AG10803 (cell line): ENCODE measurements at places on chromosomes 7 and 10.
A peak's percentile ranks its signal among the peaks of the same experiment; 100 is the strongest.

GRCh38 chr7:27925573-27926201, 185.7 kb downstream of the TAX1BP1 start:
- no peak for DNase-seq

DNA sequence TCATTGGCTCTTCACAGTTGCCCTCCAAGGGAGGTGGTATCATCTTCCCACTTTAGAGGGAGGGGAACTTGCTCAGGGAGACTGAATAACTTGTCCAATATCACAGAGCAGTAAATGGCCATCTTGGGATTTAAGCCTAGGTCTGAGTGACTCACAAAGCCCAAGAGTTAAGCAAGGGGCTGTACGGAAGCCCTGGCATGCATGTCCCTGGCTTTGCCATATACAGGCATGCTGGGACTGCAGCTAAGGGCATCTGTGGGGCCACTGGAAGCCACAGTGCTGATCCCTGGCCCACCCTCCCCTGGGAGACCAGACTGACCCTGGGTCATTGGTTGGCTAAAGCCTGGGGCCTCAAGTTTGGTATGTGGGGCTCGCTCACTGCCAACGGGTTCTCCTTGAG, 3.1 kb downstream of the VSIR start:
- peak; percentile 76 for DNase-seq

DNA sequence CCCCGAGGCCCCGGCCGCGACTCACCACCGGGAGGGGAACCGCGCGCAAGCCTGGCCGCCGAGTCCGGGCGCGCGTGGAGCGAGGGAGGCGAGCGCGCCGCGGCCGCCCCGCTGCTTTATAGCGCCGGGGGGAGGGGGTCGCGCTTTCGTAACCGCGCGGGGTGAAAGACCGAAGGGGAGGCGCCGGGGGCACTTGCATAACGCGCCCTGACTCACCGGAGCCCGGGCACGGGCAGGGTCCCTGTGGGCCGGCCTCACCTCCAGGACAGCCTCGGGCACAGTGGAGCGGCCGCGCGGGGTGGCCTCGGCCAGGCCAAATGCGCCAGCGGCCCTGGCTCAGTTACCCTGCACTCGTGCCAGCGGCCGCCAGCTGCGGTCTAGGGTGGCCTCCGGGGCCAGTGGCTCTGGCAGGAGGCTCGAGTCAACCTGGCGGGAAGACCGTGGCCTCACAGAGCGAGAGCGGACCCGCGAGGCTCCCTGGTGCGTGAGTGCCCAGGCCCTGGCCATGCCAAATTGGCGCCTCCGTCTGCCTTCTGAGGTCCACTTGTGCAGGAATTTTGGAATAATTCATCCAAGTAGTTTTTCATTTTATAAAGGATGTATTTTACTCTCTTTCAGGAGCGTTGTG, at the start of gene RBP4:
TSS of gene RBP4 (minus strand) at position 90 of the 628 bp plus-strand sequence. CDS start 207 bp downstream, outside the sequence.
- DNase-seq: no peak

DNA sequence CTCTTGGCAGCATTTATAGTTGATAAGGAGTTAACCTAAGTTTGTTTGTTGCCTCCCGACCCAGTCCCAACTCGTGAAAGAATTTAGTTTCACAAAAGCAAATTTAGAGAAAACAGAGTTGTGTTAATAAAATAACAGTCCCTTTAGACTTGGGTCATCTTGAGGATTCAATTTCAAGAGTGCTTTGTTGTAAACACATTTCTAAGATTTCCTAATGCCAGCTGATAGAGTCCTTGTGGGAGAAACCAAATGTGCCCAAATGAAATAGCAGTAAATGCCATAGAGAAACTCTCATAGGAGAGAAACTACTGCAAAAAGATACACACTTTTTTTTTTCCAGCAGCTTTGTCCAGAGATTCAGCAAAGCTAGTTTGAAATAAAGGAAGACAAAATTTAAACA, 211.3 kb upstream of the BMPER start:
- DNase-seq: peak; percentile 43

GRCh38 chr10:129815898-129816655, 148.0 kb downstream of the EBF3 start:
- no peak for DNase-seq

DNA sequence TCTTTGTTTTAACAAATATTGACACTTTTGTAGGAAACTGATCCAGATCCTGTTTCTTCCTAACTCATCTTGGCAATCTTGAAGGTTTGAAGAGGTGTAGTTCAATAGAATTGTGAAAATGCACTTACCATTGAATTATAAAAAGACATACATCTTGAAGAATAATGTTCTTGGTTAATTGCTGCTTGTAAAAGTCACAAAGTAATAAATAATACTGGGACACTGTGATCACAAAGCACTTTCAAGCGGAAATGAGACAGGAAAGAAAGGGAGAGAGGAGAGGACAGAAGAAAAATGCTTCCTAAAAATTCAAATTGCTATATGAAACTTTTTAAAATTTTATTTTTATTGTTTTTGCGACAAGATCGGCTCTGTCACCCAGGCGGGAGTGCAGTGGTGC, 15.2 kb upstream of the NFE2L3 start:
- DNase-seq: no peak

GRCh38 chr10:128609460-128609859, 483.2 kb upstream of the MKI67 start:
- DNase-seq: no peak

GRCh38 chr7:2105280-2105679, 127.5 kb downstream of the MAD1L1 start:
- DNase-seq: no peak

- DNase-seq: peak; percentile 20
Observed at GRCh38 chr7:24975644-24976260, 4.2 kb downstream of the OSBPL3 start.

DNA sequence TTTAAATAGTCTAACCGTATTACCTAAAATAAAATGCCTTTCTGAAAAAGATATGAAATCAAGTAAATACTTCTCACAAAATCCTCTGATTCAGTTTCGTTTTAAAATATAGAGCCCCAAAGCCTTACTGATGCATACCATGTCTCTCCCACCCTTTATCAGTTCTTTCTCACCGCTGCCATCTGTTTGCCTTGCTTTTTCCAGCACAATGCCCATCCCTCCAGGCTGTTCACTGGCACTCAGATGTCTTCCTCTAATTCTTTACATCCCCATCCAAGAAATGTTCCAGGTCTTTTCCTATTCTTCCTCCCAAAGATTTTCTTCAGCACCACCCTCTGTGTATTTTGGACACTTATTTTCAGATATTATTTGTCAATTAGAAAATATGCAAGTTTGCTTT, 116.5 kb upstream of the LRRN3 start:
- DNase-seq: no peak

- no peak for DNase-seq
Observed at GRCh38 chr10:124101351-124101750, 8.0 kb upstream of the CHST15 start.

DNA sequence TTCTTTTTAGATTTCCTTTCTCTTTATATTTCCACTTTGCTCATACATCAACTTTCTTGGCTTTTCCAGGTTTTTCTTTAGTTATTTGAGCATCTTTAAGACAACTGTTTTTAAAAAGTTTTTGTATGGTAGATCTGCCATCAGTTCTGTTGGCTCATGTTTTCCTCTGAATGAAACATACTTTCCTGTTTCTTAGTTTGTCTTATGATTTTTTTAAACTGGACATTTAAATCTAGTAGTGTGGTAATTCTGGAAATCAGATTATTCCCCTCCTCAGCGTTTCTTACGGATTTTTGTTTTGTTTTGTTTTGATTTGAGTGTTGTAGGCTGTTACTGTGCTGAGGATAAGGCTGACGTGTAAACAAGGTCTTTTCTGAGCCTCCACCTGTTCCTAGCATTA, 33.8 kb upstream of the ITGB8 start:
- no peak for DNase-seq

DNA sequence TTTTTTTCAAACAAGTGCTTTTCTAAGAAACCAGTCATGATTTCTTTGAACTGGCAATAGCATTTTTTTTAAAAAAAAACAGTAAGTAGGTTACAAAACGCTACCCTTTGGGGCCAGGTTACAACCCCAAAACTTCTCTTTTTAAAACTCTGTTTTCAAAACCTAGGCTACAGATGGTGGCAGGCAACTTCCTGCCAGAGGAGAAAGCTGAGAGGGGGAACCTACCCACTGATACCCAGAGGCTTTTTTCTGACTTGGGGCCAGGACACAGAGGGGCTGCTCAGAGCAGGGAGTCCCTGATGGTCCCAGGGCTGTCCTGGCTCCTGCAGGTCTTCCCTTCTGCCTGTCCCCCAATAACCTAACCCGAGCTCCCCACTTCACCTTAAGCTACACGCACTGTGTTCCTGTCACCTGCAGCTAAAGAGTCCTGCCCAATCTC, 6.9 kb downstream of the STN1 start:
- no peak for DNase-seq

GRCh38 chr7:24834128-24834798, 77.0 kb upstream of the GSDME start:
- DNase-seq: no peak

- no peak for DNase-seq
Observed at GRCh38 chr10:34576797-34577196, 238.3 kb downstream of the PARD3 start.

- DNase-seq: no peak
Observed at GRCh38 chr7:150384406-150385301, 5.5 kb downstream of the ZNF775 start.

GRCh38 chr7:23164846-23165245, 17.0 kb upstream of the NUP42 start:
- DNase-seq: no peak

DNA sequence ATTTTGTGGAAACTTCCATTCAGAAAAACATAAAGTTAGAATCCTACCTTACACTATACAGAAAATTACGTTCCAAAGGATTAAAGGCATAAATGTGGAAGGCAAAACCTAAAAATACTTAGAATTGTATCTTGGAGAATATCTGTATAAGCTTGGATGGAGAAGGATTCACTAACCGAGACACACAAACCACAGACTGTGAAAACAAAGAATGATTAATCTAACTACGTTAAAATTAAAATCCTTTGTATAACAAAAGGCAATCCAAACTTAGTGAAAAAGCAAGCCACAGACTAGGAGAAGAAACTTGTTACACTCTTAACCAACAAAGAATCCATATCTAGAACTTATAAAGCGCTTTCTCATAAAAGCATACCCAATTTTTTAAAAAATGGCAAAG, 678.8 kb downstream of the INHBA start:
- no peak for DNase-seq

- DNase-seq: no peak
Observed at GRCh38 chr10:61547297-61547696, 94.1 kb upstream of the TMEM26 start.

DNA sequence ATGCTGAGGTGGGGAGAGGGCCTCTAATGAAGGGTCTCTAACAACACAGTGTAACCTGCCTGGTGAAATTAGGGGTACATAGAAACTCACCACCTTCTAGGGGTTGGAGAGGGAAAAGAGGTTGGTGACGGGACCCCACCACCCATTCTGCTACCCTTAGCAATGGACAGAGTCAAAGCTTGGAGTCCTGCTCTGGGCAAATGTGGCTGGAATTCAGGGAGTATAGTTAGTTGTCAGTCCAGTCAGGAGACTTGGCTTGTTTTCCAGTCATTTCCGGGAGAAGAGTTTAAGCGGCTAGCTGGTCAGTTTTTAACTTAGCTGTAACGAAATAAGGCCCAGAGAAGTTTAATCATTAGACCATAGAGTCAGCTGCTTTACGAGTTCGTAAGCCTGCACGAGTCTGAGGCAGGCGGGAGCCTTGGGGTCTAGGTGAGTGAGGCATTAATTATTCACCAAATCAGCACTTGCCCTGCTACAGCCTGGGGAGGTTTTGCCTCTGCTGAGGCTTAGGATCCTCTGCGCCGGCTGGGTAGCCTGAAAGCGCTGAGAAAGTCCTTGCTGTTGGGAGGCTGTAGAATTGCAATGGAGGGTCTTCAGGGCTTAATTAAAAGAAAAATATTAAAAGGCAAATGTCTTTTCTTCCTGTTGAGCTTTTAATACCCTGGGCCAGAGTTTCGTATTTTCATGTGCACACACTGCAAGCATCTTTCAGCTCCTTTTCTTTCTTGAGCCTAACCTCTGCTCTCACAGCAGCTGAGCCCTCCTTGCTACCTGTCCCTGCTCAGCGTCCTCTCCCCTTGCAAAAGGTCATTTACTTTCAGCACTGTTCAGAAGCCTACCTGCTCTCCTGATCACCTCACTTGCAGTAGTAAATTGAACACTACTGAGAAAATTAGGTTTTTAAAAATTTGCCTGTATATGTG, 1.5 kb upstream of the LAMB1 start:
- DNase-seq: peak; percentile 55

GRCh38 chr10:76251841-76252671, 820.6 kb downstream of the LRMDA start:
- DNase-seq: peak; percentile 98

DNA sequence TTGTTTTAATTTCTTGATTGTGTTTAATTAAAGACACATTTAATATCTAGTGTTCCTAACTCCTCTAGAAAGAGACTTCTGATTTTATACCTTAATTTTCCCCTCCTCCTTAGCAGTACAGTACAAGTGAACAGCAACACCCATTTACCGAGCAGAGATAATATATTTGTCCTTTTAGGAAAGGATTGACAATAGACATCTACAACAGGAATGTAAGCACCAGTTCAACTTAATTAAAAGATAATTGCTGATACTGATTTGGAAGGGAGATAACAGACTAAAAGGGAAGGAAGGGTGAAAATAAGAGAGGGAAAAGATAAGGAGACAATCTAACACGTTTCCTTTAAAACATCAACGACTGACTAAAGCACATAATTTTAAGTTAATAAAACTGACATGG, 119.3 kb downstream of the SRPK2 start:
- no peak for DNase-seq

DNA sequence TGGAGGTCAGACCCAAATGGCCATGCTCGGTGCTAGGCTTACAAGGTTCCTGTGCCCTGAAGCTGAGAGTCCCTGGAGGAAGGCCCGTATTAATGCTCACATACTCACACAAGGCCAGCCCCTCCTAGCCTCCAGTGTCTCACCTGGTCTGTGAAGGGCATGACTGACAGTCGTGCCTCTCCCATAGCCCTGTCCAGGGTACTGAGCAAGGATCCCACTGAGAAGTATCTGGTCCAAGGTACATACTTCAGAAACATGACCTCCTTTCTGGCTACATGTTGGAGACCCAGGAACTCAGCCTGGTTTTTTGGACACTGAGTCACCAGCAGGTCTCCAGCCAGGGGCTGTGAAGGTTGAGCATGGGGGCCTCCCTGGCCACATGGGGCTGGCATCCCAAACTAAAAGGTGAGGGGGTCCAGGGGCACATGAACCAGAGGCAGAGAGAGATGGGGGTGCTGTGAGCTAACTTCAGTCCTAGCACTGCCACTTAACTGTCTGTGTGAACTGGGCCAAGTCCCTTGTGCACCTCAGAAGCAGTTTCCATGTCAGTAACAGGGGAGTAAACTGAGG, 17.6 kb upstream of the RASGEF1A start:
- DNase-seq: no peak

GRCh38 chr10:106957823-106958588, 206.5 kb downstream of the SORCS1 start:
- no peak for DNase-seq

- no peak for DNase-seq
Observed at GRCh38 chr7:2459674-2460073, 16.5 kb downstream of the GRIFIN start.

- no peak for DNase-seq
Observed at GRCh38 chr7:134459981-134460380, 1.1 kb upstream of the AKR1B1 start.

DNA sequence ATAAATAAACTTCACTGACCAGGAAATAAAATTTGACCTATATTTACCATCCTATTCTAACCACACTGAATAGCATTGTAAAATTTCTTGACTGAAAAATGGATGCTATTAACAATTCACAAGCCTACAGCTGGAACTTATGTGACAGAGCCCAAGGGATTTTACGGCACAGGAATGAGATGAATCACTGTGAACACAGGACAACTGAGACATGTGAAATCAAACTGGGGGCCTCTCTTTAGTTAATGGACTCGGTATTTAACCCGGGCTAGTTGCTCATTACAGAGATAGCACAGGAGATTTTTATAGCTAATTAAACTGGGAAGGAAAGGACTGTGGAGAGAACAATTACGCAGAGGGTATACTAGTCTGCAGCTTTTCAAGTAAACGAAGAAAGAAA, 100.6 kb downstream of the MICU1 start:
- peak; percentile 45 for DNase-seq
